Temporal lobe (tissue), 4 donors: ENCODE measurements at places on chromosomes 6 and 20. TPM values are rescaled to one million over a fixed set of nuclear protein-coding genes. Genes with fewer than 3 reads are reported as not detected.

RUNX2 gene
- 0.49 TPM for total RNA-seq

EFCAB8 gene
- total RNA-seq = not detected

BPIFB4 gene
- not detected for total RNA-seq

CTSA gene
- total RNA-seq = 10.3 TPM

OR2J3 gene
- total RNA-seq = not detected

GRM1 gene
- 12.8 TPM for total RNA-seq

GSTA3 gene
- not detected for total RNA-seq
